ENCODE measurements at places on chromosomes 2 and 18.

DNA sequence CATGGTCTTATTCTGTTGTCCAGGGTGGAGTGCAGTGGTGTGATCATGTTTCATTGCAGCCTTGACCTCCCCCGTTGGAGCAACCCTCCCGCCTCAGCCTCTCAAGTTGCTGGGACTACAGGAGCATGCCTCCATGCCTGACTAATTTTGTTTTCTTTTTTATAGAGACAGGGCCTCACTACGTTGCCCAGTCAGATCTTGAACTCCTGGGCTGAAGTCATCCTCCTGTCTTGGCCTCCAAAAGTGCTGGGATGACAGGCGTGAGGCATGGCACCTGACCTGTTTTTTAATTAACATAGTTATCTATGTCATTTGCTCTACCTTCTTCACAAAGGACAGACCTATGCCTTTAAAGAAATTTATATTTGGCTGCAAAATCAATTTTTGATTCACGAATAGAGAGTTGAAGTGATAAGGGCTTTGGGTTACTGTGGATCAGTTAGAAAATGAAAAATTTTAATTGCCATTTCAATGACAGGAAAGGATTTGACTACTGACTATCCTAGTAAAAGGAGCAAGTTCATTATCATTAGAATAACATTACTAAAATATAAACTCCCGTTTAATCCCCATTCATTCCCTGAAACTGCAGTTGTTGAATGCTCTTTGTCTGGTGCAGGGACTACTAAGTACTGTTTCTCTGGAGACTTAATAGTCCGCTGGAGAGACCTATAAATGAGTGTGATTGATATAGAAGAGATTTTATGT lies 3.7 kb downstream of the RNF138 start:
- no peak for DNase-seq

DNA sequence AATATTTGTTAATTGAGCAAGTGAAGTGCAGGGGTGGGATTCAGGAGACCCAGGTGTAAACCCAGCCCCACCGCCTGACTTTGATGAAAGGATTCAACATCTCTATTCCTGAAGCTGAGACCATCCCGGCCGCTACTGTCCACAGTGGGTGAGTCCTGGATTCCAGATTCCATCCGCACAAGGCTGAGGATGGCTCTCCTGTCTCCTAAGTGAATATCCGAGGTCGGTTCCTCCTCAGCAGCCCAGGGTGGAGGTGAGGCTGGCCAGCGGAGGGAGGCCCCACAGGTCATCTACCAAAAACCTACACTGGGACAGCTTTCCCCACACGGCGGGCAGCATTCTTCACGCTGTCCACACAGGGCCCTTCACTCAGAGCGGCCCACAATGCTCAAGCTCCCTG lies 57.6 kb downstream of the ACKR3 start:
- no peak for DNase-seq

DNA sequence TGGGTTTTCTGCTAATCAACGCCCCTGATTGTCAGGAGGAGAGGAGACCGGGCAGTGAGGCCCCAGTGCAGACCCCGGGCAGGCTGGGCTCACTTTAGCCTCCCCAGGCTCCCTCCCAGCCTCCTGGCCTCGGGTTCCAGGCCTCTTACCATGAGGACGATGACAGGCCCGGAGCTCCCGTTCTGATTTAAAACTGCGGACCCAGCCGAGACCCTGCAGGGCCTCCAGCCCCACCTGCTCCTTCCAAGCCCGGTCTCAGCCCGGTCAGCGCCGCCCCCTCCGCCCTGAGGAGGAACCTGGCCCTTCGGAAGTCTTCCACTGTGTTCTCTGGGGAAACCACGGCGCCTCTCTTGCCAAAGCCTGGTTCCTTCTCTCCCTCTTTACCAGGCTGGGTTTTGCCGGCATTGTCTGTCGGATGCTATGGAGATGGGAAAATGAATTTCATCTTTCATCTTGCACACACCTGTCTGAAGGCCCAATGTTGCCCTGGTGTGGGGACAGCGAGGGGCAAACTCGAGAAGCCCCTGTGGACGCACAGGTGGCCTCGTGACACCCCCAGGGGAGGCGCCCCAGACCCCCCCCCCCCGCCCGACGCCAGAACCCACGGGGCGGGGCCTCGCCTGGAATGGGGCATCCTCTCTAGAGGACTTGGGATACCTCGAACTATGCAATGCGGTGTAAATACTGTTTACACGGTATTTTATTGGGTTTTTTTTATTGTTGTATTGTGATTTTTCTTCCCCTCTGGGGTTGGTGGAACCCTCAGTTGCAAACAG lies 37.7 kb upstream of the CTDP1 start:
- no peak for DNase-seq

DNA sequence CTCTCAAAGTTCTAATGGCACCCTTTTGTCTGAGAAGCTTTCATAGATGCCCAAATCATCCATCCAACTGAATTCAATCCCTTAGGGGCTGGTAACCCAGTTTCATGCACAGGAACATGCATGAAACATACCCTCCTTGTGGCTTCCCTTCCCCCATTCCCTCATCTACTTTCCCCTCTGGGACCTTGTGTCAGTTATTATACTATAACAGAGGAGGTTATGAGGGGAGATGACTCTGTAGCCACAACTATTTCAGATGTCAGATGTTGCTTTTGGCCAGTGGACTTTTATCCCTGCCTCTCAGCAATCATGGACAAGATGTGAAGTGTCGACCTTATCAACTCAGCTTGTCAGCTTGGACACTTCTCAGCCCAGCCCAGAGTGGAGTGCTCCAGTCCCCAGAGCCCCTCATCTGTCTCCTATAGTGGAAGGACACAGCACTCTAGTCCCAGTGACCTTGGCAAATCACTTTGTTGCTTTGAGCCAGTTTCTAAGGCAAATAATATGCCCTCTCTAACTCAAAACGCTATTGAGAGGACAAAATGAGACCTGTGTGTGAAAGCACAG lies 8.4 kb downstream of the DHRS9 start:
- DNase-seq, result no peak

GRCh38 chr2:30236591-30237238 lies 5.4 kb downstream of the LBH start:
- DNase-seq, result no peak

DNA sequence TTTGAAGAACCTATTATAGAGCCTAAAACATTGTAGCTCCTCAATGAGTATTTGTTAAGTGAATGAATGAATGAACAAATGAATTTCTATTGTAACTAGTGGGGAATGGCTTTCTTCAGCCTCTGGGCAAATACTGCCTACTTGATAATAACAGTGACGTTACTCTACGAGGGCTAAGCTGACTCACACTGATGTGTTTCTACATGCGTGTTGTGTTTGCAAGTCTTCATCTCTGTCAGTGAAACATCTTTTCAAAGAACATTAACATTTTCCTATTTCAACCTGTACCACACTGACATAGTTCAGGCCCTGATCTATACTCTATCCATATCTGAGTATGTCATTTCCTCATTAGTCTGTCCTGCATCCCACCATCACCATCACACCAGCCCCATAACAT lies 319.9 kb upstream of the ACVR2A start:
- no peak for DNase-seq

DNA sequence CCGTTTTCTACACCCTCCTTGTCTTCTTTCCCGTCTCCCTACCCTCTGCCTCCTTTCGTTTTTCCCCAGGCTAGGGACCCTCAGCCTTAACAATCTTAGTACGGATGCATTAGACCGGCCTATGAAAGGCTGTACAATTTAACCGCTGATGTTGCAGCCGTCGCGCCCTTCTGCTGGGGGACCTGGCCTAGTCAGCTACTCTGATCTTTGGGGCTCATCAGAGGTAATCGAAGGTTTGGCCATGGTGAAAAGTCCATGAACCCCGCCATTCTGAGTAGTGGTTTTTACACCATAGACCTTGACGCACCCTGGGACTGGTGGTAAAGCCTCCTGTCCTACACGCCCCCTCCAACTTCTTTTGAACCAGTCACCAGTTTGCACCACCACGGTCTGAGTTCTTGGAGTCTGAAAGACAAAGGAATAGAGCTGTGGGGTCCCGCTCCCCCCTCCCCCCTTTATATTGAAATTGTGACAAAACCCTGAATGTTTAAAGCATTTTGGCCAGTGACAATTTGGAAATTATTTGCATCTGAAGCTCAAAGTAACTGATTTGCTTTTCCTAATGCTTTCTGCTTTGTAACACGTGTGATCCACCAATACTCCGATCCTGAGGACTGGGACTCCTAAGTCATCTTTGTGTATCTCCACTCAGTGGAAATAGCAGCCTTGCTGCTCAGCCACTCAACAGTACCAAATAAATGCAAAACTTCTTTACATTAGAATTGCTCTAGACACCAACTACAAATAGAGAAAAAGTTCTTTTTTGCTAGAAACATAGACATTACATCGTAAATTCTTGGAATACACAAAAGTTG lies 642 bp upstream of the SRSF7 start:
- DNase-seq, result no peak

GRCh38 chr18:59009846-59010245 lies 129.8 kb upstream of the SEC11C start:
- DNase-seq, result no peak

DNA sequence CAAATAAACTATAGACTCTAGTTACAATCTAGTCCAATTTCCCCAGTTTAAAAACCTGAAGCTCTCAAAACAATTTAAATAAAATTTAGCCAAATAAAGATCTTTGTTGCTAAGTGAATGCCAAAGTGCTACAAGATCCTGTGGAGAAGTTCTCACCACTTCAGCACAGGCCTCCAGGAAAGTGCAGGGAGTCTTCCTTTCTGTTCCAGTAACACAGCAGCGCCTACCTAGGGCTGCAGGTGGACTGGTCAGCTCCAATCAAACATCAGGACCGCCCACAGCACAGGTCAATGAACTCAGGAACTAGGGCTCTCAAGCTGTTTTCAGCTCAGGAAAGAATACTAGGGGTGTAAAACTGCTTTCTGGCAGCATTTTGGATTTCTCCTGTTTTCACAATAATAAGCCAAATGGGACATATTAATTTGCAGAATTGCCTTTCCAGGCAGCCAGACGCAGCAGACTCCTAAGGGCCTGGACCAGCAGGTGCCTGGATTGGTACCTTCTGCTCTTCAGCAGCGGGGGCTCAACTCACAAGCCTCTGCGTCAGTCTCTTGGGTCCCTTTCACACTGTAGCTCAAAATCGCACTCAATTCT lies 1.5 kb downstream of the FAM110C start:
- no peak for DNase-seq

- DNase-seq, result no peak
Measured at GRCh38 chr18:45387229-45387628, 228.0 kb upstream of the SLC14A2 start.

GRCh38 chr2:1633092-1633671 lies 111.1 kb downstream of the PXDN start:
- no peak for DNase-seq

- no peak for DNase-seq
Measured at GRCh38 chr18:60649107-60649506, 276.5 kb upstream of the MC4R start.

DNA sequence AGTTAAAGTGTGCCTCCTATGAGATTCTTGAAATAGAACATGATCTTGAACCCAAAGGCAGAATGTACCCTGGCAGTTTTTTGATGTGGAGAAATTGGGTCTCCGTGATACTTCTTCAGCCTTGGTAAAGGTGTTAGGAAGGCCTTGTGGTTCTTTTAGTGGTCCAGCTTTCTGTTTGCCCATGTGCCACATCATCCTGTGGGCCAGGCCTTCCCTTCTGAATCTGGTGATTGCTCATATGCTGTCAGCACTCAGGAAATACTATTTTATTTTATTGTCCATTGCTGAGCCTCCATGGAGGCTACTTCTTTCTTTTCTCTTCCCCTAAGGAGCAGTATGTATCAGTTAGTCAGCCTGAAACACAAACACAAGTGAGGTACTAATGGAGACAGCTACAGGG lies 52.9 kb downstream of the CCDC141 start:
- DNase-seq, result no peak

DNA sequence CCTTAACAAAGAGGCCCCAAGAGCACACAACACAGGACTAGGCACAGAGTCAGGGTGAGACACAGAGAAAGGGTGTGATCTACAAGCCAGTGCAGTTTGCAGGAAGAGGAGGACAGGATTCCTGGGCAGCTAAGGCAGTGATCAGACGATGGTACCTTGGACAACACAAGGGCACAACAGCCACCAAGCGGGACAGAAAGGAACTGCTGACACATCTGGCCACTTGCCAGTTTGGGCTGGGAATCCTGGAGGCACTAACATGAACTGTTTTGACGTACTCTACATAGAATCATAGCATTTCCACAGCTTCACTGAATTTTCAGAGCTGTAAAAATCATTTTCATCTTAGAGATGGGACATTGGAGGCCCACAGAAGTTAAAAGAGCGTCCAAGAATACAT lies 221.5 kb upstream of the SLC35G4 start:
- no peak for DNase-seq

GRCh38 chr18:5630057-5630899 lies 86.5 kb upstream of the EPB41L3 start:
- DNase-seq, result no peak

DNA sequence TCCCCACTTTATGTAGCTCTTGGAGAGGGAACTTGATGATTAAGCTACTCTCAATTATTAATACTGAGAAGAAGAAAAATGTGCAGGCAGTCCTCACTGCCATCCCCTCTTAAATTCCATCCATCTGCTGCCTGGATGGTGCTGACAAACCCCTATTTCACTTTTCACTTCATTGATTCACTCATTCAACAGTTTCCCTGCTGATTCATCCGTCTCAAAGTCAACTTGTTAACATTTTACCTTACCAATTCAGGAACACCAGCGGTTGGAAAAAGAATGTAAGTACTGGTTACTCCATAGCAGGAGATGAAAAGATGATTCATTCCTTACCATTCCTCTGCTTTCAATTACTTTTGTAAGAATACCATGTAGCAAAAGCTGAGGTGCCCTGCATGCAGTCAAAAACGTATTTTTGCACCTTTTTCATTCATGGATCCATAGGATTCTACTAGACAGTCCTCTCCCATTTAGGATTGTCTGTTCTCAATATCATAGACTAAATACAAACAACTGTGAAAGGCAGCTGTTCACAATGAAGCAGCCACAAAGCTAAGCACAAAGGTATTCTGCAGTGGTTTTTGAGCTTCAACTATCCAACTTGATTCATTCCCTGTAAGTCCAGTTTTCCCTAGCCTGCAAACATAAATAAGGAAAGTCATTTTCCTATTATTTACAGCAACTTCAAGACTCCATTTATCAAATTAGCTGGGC lies 262.0 kb downstream of the MREG start:
- no peak for DNase-seq

- DNase-seq, result no peak
Measured at GRCh38 chr2:83103613-83104012, 1355.5 kb downstream of the SUCLG1 start.

GRCh38 chr2:211259831-211260476 lies 703.6 kb downstream of the CPS1 start:
- no peak for DNase-seq

GRCh38 chr18:13436576-13436975 lies 218.0 kb downstream of the LDLRAD4 start:
- DNase-seq, result no peak

GRCh38 chr18:24548583-24548982 lies 88.1 kb downstream of the HRH4 start:
- no peak for DNase-seq

- no peak for DNase-seq
Measured at GRCh38 chr2:23654756-23655155, 269.8 kb downstream of the KLHL29 start.

GRCh38 chr2:228652366-228652765 lies 470.9 kb upstream of the SPHKAP start:
- no peak for DNase-seq

GRCh38 chr2:206442833-206443734 lies at the start of gene ADAM23:
ADAM23 (plus strand) TSS chr2:206443532; CDS start chr2:206443867, 335 bp downstream.
- DNase-seq, result peak; percentile 11

- DNase-seq, result no peak
Measured at GRCh38 chr2:206718296-206718695, at the start of gene DYTN. DYTN (minus strand) TSS chr2:206718396; CDS start chr2:206718279, 117 bp downstream.

- no peak for DNase-seq
Measured at GRCh38 chr2:232588680-232589585, 38.4 kb downstream of the EIF4E2 start.

GRCh38 chr18:21484851-21485636 lies 115.5 kb downstream of the ESCO1 start:
- DNase-seq, result no peak

Data from activated CD4-positive, alpha-beta T cell treated with anti-CD3 and anti-CD28 coated beads for 1 hour (primary cell).